ENCODE measurements at places on chromosomes 6 and 20.

DNA sequence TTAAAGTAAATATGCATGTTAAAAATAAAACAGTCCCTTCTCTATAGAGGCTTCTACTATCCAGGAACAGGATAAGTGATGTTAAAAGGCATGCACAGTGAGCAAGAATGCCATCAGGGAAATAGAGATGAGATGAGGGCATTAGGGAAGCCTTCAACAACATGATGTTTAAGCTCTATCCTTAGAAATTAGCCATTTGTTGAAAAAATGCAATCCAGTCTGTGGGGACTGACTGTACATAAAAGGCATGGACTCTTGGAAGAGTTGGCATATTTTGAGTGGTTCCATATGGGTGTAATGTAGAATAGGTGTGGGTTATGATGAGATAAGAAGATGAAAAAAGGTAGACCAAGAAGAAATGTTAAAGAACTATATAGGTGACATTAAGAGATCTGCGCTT, 5.8 kb downstream of the KIAA0319 start:
- DNase-seq = no peak
- peaks cover 26% of the 10 kb centered on the region for H3K27me3 ChIP-seq
- H3K27ac ChIP-seq = no peak overlapping the region
- peaks cover 1% of the 10 kb centered on the region for H3K4me1 ChIP-seq
- H3K36me3 ChIP-seq = no peaks in the 10 kb centered on the region
- H3K4me3 ChIP-seq = no peak overlapping the region

- H3K4me1 ChIP-seq = peaks cover 17% of the 10 kb centered on the region
- H3K4me3 ChIP-seq = peak overlapping the region; percentile 91
- H3K27ac ChIP-seq = peak overlapping the region; percentile 96
- peaks cover 12% of the 10 kb centered on the region for H3K27me3 ChIP-seq
- H3K36me3 ChIP-seq = no peaks in the 10 kb centered on the region
- DNase-seq = peak; percentile 69
These were observed 158.1 kb upstream of the ZNF184 start for GRCh38 chr6:27630727-27631608.

DNA sequence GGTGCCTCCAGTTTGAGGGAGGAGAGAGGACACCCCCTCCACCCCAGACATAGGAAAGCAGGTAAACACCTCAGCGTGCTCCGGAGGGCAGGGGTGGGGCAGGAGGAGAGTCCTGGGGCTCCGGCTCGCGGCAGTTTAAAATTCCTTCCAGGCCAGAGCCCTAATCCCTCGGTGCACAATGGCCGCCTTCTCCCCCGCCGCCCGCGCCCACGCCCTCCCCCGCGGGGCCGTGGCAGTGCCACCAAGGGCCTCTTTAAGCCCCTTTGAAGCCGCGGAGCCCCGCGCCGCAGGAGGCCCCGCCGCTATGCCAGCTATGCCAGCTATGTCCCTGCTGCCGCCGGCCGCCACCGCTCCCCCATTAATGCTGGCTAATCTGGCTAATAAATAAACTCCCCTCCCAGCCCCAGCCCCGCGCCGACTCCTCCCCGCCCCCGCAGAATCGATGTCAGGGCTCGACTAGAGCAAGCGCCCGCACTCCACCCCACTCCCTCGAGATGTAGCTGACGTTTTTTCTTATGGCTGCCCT, 125.1 kb downstream of the MRPL14 start:
- H3K36me3 ChIP-seq = peaks cover 5% of the 10 kb centered on the region
- H3K4me3 ChIP-seq = peak overlapping the region; percentile 10
- peaks cover 11% of the 10 kb centered on the region for H3K27me3 ChIP-seq
- DNase-seq = peak; percentile 44
- peaks cover 27% of the 10 kb centered on the region for H3K4me1 ChIP-seq

- DNase-seq = no peak
- H3K4me1 ChIP-seq = peaks cover 52% of the 10 kb centered on the region
- H3K36me3 ChIP-seq = peaks cover 6% of the 10 kb centered on the region
- no peaks in the 10 kb centered on the region for H3K27me3 ChIP-seq
- H3K4me3 ChIP-seq = no peak overlapping the region
These were observed 45.1 kb downstream of the MAPK14 start for GRCh38 chr6:36072681-36073080.

DNA sequence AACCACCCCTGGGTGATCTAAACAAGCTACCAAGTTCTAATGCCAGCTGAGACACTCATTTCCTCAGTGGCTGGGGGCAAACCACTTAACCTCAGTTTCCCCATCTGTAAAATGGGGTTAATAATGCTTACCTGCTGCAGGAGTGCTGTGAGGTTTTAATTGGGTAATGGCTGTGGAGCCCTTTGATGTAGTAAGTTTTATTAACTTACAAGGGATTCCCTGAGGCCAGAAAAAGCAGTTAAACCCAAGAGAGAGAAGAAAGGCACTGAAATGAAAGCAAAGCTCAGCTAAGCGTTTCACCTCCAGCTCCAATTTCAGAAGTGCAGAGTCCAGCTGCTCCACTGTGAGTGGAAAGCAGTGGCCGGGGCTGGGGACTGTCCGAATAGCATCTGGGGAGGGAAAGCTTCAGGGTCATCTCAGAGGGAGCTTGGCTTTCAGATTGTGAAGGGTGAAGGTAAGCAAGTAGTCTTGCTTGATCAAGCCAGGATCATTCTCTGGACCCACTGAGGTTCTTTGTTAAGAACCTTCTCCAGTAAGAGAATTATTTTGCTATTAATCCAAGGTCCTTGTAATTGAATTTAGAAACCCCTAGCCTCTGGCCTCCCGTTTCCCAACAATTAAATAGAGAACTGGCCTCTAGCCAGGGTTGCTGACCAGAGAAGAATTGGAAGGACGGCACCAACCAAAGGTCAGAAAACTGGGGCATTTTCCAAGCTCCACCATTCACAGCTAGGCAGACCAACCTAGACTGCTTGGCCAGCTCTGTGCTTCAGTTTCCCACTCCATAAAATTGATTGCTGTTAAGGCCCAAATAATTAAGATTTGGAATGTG, 20.9 kb upstream of the TCP11 start:
- no peak for DNase-seq
- no peak overlapping the region for H3K4me3 ChIP-seq
- H3K4me1 ChIP-seq = peaks cover 16% of the 10 kb centered on the region
- no peak overlapping the region for H3K27ac ChIP-seq
- H3K36me3 ChIP-seq = no peaks in the 10 kb centered on the region

- no peak overlapping the region for H3K4me3 ChIP-seq
- DNase-seq = no peak
- H3K36me3 ChIP-seq = peaks cover 41% of the 10 kb centered on the region
- no peaks in the 10 kb centered on the region for H3K27me3 ChIP-seq
- H3K4me1 ChIP-seq = no peaks in the 10 kb centered on the region
These were observed 30.4 kb downstream of the FKBP1A start for GRCh38 chr20:1362484-1362883.
